ENCODE measurements at places on chromosomes 3 and 15.

DNA sequence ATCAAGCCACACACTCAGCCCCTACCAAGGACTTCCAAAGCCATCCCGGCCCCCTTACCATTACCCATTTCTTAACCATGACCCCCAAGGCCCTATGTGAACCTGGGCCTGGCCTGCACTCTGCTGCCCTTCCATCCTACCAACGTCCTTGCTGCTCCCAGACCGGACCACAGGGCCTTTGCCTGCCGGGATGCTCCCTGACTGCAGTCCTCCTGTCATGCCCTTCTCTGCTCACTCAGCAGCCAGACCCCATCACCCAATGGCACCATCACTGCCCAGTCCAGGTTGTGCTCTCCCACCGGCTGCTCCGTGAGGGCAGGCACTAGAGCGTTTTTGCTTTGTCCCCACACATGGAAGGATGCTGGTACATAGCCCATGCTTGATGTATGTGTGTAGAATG, 73.7 kb downstream of the OCA2 start:
- DNase-seq: no peak

DNA sequence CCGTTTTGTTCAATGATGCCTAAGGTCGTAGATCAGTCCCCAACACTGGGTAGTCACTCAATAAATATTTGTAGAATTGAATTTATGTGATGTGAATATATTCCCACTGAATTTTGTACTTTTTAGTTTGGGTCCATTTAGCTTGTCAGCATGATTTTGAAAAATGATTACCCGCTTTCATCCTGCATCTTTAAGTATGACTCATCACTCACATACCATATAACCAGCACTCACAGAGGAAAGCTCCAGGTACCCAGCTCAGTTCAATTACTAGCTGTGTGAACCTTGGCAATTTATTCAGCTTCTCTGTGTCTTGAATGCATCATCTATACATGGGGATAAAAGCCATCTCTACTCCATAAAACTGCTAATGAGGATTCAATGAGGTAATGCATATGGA, 2.2 kb upstream of the MLF1 start:
- DNase-seq: no peak

GRCh38 chr3:39910826-39911464, 101.5 kb downstream of the MYRIP start:
- no peak for DNase-seq

GRCh38 chr15:77599899-77600298, 32.8 kb downstream of the LINGO1 start:
- DNase-seq: no peak

DNA sequence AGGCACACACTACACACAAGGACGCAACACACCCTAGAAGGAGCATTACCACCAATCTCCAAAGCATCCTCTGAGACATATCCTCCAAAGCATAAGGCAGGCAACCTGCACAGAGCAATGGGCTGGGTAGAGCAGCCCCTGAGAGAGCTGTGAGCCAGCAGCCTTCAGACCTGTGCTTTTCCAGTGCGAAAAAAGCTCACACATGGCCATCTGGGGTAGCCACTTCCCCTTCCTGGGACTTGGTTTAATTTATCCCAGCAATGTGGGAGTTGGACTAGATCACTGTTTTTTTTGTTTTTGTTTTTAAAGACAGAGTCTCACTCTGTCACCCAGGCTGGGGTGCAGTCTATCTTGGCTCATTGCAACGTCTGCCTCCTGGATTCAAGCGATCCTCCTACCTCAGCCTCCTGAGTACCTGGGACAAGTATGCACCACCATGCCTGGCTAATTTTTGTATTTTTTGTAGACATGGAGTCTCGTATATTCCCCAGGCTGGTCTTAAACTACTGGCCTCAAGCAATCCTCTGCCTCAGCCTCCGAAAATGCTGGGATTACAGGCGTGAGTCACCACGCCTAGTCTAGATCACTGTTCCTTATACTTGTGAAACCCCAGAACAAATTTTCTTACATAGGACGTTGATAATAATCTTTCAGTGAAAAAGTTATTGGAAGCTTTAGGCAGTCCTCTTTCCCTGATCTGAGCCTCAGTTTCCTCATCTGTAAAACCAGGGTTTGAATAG, 18.9 kb downstream of the PTPN23 start:
- DNase-seq: no peak

DNA sequence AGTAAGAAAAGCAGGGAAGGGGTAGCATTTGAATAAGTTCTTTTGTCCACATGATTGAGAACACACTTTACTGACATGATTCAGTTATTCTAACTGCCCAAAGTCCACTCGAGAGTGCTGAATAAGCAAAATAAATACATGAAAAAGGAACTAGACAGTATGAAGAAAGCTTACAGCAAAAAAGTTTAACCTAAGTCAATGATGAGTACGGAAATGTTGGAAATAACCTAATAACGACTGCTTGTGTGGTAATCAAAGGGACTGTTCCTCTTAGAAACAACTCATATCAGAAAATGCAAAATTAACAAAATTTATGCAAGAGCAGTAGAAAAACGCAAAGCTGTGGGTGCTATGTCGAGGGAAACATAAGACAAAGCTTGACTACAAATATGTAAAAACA, 36.6 kb downstream of the DMXL2 start:
- DNase-seq: no peak

GRCh38 chr3:96083610-96084009, 730.8 kb upstream of the EPHA6 start:
- no peak for DNase-seq

GRCh38 chr15:78291698-78292097, 7.7 kb downstream of the SKIC8 start:
- DNase-seq: no peak

GRCh38 chr3:145357453-145357852, 803.5 kb downstream of the PLOD2 start:
- DNase-seq: no peak

All from GM12891 (cell line).